ENCODE measurements at places on chromosomes 3 and 15.

- no peak for DNase-seq
These were observed 27.3 kb downstream of the DUSP7 start for GRCh38 chr3:52029053-52029452.

DNA sequence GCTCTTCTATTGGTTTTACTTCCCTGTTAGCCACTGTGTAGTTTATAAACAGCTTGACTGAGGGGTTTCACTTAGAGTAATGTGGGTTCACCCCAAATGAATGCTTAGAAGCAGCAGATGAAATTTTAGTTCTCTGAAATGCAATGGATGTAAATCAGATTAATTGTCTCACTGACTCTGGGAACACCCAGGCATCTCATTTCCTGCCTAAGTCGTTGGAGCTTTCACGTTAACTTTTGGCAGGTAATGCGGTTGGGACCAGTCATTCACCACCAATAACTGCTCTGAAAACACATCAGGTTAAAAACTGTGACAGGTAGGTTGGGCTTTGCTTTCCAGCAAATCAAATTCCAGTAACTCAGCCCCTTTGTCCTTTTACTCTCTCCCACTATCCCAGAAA is 775.4 kb downstream of the NTRK3 start:
- no peak for DNase-seq

DNA sequence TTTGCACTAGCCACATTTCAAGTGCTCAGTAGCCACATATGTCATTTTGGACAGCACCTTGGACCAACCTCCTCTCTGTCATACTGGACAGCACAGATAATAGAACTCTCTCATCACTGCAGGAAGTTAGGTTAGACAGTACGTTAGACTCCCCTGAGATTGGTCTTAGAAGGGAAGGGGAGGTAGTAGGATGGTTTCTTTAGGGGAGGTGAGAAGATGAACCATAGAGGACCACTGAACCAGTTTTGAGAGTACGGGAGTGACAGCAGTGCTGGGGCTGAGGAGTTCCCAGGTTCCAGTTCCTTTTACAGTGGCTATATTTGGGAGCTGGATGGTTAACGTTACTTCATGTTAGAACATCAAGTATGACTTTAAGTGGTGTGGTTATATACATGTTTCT is 7.8 kb downstream of the LRCH3 start:
- no peak for DNase-seq

DNA sequence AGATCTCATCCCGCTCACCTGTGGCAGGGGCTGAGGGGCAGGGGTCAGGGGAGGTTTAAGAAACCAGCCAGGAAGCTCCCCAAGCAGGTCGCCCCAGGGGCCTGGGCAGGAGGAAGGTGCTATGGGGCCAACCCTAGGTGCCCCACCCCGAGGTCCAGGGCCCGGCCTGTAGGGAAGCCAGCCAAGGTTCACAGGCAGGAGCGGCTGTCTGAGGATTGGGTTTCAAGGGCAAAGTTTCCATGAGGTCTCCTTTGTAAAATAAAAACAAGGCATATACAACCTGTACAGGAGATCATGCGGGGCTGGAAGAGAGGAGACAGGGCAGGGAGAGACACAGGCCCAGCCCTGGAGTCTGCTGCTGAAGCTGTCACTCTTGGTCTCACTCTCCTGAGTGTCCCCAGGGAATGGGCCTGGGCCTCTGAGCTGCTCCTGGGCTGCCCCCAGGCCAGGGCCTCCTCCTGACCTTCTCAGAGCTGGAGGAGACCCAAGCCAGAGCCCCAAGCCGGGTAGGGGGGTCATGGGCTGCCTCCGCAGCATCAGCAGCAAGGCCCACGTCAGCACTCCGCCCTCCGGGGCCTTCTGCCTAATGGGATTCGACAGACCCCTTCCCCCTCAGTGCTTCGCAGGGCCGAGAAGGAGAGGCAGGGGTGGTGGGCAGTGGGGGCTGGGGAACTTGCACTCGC is 5.5 kb downstream of the CPLX3 start:
- DNase-seq, result no peak
